Cerebellar cortex (tissue), 1 donor: ENCODE measurements at places on chromosomes 3 and 15.

- no peak for DNase-seq
These were observed 328.3 kb downstream of the OXSM start for GRCh38 chr3:26118165-26118564.

DNA sequence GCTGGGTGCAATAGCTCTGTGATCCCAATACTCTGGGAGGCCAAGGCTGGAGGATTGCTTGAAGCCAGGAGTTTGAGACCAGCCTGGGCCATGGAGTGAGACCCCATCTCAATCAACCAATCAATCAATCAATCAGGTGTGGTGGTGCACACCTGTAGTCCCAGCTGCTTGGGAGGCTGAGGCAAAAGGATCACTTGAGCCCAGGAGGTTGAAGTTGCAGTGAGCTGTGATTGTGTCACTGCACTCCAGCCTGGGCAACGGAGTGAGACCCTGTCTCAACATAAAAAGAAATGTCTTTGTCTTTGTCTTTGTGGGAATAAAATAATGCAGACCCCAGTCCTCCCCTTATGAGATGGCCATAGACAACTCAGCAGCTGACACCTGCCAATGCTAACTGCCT is 34.9 kb upstream of the TLE3 start:
- no peak for DNase-seq

- peak; percentile 1 for DNase-seq
These were observed 14.9 kb downstream of the MINDY4B start for GRCh38 chr3:150890295-150890694.

DNA sequence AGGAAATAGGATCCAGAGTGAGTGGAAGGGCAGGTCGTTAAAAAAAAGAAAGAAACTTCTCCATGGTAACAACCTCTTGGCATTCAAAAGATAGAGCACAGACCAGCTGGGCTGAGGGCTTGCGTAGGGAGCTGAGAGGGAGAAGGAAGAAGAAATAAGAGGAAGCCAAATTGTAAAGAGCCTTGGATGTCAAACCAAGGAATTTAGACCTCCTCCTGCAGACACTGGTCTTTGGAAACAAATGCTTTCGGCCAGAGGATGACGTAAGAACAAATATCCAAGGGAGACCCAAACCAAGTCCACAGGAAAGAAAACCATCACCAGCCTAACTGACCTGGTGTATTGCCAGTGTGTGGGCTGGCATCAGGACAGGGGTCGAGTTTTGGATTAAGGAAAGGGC is 155.2 kb downstream of the UACA start:
- DNase-seq: peak; percentile 36

- DNase-seq: no peak
These were observed 8.4 kb downstream of the ITGB5 start for GRCh38 chr3:124878561-124879336.

DNA sequence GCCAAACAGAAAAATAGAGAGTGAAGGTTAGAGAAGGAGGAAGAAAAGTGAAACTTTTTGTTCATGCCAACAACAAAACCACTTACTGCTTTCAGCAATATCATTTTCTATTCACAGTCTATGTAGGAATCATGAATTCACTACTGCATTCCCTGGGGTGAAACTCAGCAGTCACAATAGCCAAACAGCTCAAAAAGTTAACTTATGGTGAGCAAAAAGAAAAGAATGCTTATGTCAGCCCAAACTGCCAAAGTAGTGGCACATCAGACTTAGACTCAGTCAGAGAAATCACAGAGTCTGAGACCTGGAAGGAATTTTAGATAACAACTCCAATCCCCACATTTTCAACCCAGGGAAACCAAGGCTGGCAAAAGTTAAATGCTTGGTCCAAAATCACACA is 238.7 kb upstream of the TMCO5A start:
- DNase-seq: no peak

DNA sequence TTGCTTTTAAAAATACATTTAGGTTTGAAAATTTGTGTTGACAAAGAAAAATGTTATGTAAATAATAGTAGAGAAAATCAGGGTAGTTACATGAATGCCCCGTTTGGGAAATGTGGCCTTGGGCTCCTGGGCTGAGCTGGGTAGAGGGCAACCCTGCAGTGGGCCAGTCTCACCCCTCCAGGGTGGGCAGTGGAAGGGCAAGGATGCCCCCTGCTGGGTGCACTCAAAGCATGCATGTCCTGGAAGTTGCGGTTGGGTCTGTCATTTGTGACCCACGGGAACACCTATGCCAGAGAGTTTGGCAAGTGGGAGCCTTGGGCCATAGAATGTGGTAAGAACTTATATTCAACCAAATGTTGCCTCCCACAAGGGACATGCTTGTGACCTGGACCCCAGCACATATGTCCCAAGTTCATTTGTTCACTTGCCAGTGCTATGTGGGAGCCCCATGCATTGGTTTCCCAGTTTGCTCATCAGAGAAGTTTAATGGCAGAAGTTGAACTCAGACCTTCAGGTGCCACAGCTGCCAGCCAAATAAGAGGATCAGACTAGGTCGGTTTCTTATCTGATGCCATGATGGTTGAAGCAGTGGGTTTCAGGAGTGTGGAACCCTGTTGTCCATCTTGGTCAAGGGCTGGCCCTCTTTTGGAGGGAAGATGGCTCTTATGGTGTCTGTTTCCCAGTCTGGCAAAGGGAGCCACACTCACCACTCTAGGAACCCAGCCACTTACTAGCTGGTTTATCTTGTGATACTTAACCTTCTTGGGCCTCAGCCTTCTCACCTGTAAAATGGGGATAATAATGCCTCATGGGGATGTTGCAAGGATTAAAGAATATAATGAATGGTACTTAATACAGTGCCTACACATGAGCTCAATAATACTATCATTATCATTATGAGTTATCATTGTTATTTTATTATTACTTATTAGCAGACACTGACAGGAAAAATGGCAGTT is 2.5 kb upstream of the PLCB2 start:
- DNase-seq: peak; percentile 58

DNA sequence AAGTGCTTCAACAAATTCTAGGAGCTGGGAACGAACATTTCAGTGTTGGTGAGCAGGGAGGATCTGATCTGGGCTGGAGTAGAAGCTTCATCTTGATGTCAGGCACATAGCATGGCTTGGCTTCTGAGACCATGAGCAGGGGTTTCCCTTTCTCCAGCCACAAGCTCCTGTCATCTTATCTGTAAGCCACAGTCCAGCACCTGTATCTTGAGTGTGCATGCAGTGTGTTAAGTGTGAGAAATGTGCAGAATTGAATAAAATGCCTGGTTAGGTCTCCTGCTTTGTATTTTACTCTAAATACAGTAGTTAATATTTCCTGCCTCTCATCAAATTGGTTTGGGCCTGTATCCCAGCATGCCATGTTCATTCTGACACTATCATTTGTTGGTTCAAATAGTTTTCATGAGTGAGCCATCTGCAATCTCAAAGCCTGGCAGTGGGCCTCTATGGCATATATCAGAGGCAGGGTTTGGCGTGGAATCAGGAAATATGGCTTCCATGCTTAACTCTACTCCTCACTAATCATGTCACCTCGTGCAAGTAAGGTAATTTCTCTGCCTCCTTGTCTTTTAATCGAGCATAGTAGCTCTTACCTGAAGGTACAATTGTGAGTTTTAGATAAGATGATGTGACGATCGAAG is 43.3 kb downstream of the TLNRD1 start:
- DNase-seq: no peak

DNA sequence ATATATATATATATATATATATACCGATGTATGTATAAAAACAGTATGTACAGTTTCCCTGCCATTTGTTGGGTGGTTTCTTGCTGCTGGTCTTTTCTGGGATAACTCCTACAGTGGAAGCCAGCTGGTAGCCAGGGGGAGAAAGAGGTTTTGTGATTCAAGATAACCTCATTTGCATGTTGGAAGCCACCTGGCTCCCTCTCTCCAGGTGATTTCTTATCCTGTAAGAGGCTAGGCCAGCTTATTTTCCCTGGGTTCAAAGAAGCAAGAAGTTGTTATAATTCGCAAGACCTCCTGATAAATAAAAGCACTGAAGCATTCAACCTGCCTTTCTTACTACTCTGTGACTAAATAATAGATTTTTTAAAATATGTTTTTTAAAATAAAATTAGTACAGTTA is 443.3 kb downstream of the VGLL3 start:
- no peak for DNase-seq

GRCh38 chr3:71243229-71243628 is 340.3 kb downstream of the FOXP1 start:
- no peak for DNase-seq

- peak; percentile 10 for DNase-seq
These were observed 282.0 kb upstream of the VEPH1 start for GRCh38 chr3:157785102-157785826.

DNA sequence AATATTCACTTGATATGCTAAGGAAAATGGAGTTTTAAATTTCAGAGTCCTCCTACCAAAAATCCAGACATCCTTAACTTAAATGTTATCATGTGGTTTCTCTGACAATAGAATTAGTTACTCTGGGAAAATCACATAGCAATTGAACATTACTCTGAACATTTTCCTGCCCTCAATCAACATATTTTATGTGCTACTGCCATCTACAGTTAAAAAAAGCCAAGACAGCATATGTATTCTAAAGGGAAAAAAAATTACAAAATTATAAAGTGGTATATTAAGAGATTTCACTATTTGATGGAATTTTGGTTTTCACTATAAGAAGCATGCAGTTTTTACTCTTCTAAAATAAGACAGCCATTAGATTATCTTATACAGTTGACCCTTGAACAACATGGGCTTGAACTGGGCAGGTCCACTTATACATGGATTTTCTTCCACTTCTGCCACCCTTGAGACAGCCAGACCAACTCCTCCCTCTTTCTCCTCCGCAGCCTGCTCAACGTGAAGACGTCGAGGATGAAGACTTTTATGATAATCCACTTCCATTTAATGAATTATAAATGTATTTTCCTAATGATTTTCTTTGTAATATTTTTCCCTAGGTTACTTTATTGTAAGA is 122.3 kb downstream of the ATP1B3 start:
- peak; percentile 55 for DNase-seq

GRCh38 chr3:181561139-181562031 is 150.3 kb upstream of the SOX2 start:
- DNase-seq: no peak

GRCh38 chr3:144556392-144556791 is 584.8 kb downstream of the DIPK2A start:
- DNase-seq: no peak

GRCh38 chr3:124768812-124769211 is 38.6 kb downstream of the UMPS start:
- DNase-seq: no peak

GRCh38 chr3:140859592-140860336 is 81.9 kb upstream of the SLC25A36 start:
- no peak for DNase-seq

GRCh38 chr15:98384328-98385029 is 263.9 kb upstream of the IGF1R start:
- DNase-seq: no peak

- no peak for DNase-seq
These were observed 84.6 kb downstream of the GBE1 start for GRCh38 chr3:81676706-81677456.

GRCh38 chr3:142779591-142779990 is 55.8 kb downstream of the TRPC1 start:
- DNase-seq: no peak

DNA sequence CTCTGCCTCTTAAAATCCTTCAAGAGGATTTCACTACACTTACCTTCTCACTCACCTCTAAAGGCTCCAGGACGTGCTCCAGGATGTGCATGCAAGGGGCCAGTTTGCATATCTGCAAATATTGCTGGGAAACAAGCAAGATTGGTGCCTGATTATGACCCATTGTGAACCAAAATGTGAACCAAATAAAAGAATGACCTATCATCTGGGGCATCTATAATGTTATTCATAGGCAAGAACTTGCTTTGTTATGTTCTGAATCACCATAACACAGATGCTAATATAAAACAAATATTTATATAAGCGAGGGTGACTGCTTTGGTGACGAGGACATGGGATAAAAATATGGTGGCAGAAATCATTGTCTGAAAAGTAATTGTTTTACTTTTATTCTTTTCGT is 5.5 kb downstream of the IL12A start:
- DNase-seq: no peak

GRCh38 chr3:49512781-49513355 is 41.4 kb upstream of the BSN start:
- no peak for DNase-seq

DNA sequence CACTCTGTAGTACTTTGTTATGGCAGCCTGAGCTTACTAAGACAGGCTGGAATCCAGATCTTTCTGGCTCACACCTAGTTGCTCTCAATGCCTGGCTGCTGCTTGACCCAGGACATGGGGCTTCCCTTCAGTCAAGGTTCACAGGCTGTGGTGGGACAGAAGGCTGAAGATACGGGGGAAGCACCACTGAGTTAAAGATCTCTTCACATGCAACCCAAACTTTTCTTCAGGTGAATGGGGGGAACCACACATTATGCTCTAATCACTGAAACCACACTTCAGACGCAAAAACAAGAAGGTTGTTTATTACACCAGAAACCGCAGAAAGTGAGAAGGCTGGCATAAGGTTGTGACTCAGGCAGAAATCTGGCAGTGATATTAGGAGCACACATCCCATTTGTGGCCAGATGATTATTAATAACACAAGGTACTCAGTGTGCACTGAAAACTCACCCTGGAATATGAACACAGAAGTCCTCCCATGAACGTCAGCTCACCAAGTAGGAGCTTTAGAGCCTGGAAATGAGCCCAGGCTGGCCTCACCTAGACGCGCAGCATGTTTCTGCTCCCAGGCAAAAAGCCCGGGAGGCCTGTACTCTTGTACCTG is 230.5 kb upstream of the CHRNA7 start:
- peak; percentile 85 for DNase-seq

DNA sequence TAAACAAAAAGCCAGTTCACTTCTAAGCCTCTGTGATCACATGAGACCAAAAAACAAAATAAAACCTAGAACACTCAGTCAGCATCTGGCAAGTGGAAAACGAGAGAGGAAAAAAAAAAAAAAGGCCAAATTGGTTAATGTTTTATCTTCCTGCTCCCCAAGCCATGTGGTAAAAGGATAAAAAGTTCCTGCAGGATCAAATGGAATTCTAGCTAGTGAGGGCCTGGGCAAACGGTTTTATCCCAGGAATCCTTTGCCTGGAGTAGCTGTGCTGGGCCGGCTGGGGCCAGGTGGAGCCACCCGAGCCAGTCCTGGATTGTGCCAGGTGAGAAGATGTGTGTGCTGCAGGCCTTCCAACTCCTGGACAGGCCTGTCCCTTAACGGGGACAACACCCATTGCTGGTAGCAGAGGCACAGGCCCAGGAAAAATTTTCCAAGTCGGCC is 13.2 kb downstream of the SMAD6 start:
- no peak for DNase-seq

DNA sequence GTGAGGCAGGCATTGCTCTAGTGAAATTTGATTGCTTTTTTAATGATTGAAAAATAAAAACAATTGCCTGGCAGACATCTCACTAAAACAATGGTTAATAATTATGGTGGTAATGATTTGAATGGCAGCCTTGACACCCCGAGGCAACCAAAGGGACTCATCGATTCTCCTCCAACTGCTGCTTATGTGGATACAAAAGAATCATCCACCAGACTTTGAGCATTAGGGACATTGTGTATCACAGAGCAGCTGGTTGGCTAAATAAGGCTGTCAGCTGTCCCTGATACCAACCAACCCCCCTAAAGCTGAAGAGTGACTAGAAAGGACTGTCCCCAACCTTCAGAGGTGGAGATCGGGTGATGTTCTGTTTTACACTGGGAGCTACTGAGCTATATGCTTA is 1.7 kb upstream of the CD47 start:
- no peak for DNase-seq
